ENCODE measurements at places on chromosomes 11 and 22. TPM values are rescaled to one million over a fixed set of nuclear protein-coding genes. Genes with fewer than 3 reads are reported as not detected.

RASSF10 gene
- total RNA-seq, result 11.3 TPM

OR10AG1 gene
- total RNA-seq, result not detected

MTA2 gene
- 88.4 TPM for total RNA-seq

ZP1 gene
- not detected for total RNA-seq

ASCL2 gene
- total RNA-seq, result 2.0 TPM

RBMXL2 gene
- total RNA-seq, result not detected

PRR5 gene
- 11.1 TPM for total RNA-seq

DEFB131B gene
- not detected for total RNA-seq

DLG2 gene
- total RNA-seq, result 6.3 TPM

HTR3A gene
- not detected for total RNA-seq

P2RY6 gene
- 1.0 TPM for total RNA-seq

SELENOH gene
- total RNA-seq, result 120 TPM

TMEM45B gene
- 106 TPM for total RNA-seq

FXYD6 gene
- 1.6 TPM for total RNA-seq

CDC45 gene
- total RNA-seq, result 10.0 TPM

CSTPP1 gene
- 12.6 TPM for total RNA-seq

FAM111B gene
- 9.6 TPM for total RNA-seq

F2 gene
- total RNA-seq, result not detected
